ENCODE measurements at places on chromosomes 5 and 9.

GRCh38 chr9:6052293-6052919, 37.0 kb upstream of the RANBP6 start:
- DNase-seq, result no peak

GRCh38 chr5:3987867-3988266, 392.2 kb downstream of the IRX1 start:
- DNase-seq, result no peak

GRCh38 chr5:57033503-57033902, 81.6 kb upstream of the MIER3 start:
- DNase-seq, result no peak

DNA sequence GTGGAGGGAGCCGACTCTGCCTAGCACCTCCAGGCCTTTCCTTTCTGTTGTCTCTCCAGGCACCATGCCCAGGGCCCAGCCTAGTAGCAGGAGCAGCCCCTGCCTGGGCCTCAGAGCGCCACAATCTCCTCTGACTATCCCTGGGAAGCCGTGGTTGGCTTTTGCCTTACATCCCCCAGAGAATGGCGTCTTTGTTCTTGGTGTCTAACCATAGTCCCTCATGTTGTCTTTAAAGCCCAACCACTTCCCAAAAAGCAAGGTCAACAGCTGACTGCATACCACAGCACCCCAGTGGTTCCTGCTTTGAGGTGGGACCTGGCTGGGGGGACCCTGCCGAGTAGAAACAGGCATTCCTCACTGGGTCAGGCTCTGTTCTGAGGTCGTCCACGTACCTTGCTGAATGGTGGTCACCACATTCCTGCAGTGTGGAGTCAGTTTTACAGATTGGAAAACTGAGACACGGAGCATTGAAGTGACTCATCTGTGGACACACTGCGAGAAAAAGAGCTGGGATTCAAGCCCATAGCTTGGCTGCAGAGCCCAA, 13.7 kb upstream of the CERCAM start:
- no peak for DNase-seq

DNA sequence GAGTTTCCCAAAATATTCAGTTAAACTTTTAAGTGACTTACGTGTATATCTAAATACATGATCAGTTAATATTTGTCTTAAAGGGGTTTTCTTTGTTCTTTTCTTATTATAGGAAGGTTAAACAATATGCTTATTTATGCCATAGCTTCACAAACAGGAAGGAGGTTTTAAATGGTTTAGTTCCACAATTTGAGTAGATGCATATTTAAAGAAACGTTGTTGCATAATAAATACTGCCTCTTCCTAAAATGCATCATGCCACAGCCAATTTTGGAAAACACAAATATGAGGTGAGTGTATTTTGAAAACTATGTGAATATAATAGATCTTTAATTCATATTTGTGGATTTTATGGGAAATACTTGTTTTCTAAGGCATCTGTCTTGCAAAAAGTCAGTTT, 2.5 kb upstream of the ADRB2 start:
- no peak for DNase-seq

- DNase-seq, result no peak
Observed at GRCh38 chr9:137428841-137429545, 5.8 kb downstream of the NOXA1 start.

GRCh38 chr9:91884696-91885687, 65.0 kb downstream of the ROR2 start:
- no peak for DNase-seq

Data from HuH-7.5 (cell line).